Stimulated activated CD8-positive, alpha-beta memory T cell treated with anti-CD3 and anti-CD28 coated beads, Interleukin-4, amount 100 ng/mL, for 24 hours (primary cell): ENCODE measurements at places on chromosomes 5 and 9.

- DNase-seq = no peak
Measured at GRCh38 chr5:33340195-33340594, 100.6 kb upstream of the TARS1 start.

GRCh38 chr9:84928419-84928818, 258.9 kb downstream of the NTRK2 start:
- DNase-seq = no peak

DNA sequence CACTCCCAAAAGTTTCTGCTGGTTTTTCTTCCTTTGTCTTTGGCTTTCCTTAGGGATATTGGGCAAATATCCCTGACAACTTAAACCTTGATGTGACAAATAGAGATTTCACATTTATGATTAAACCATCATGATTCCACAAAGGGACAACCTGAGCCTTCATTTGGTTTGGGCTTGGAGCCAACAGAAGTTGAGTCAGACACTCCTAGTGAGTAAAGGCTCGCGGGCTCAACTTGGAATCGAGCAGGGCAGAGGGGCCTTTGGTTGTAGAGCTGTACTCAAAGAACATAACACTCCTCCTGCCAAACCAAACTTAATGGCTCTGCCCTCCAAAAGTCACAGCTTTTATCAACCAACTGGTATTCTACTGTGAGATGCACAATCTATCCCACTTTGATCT, 290.2 kb upstream of the MAP3K1 start:
- DNase-seq = no peak

DNA sequence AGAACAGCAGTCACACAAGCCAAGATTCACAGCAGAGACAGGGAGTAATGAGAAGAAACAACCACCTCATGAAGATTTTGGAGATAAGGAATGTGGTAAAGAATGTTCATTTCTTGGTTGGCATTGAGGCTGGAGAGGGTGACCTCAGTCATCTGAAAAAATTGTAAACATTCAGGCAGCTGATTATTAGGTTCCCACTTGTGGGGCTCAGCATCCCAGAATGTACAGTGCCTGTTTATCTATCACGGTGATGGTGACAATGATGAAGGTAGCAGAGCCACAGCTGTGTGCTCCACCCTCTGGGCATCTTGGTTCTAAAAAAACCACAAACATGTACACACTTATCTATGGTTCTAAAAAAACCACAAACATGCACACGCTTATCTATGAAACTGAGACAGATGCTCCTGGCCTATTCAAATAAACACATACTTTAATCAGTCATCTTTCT, 143.9 kb upstream of the MOCS2 start:
- no peak for DNase-seq

GRCh38 chr5:14268738-14269137, 125.6 kb downstream of the TRIO start:
- no peak for DNase-seq
